Fibroblast of the aortic adventitia (primary cell): ENCODE measurements at places on chromosomes 13 and 19. TPM values are rescaled to one million over a fixed set of nuclear protein-coding genes. Genes with fewer than 3 reads are reported as not detected.

Gene CBY2
- not detected in 2 replicates for total RNA-seq

Gene CD209
- total RNA-seq = not detected in 2 replicates

Gene GPR18
- not detected in 2 replicates for total RNA-seq

Gene SLC27A1
- total RNA-seq = 11.4 and 42.0 TPM in 2 replicates

Gene SPACA4
- not detected in 2 replicates for total RNA-seq

Gene PSMD8
- 55.4 and 223 TPM in 2 replicates for total RNA-seq

Gene ZNF541
- 0.27 and 0.41 TPM in 2 replicates for total RNA-seq

Gene CACNA1A
- 13.7 and 42.8 TPM in 2 replicates for total RNA-seq

Gene LPAR2
- total RNA-seq = 0.33 and 1.1 TPM in 2 replicates

Gene PGLYRP2
- total RNA-seq = not detected in 2 replicates

Gene RASAL3
- not detected in 2 replicates for total RNA-seq

Gene TOMM40
- total RNA-seq = 8.7 and 30.2 TPM in 2 replicates

Gene ZNF285
- 1.6 and 4.1 TPM in 2 replicates for total RNA-seq

Gene OR7A17
- total RNA-seq = not detected in 2 replicates

Gene ZSCAN5C
- not detected in 2 replicates for total RNA-seq

Gene DACT3
- total RNA-seq = 5.1 and 17.5 TPM in 2 replicates

Gene SIAH3
- total RNA-seq = not detected in 2 replicates

Gene DCT
- total RNA-seq = under 0.01 and 1.1 TPM in 2 replicates

Gene DENND1C
- total RNA-seq = not detected in 2 replicates

Gene FGF22
- 0.27 TPM in 1 of 2 replicates, not detected in the other for total RNA-seq

Gene URAD
- total RNA-seq = not detected in 2 replicates

Gene FUT3
- not detected in 2 replicates for total RNA-seq

Gene COL5A3
- 4.1 and 5.2 TPM in 2 replicates for total RNA-seq

Gene KLK14
- total RNA-seq = not detected in 2 replicates

Gene C19orf67
- total RNA-seq = 0.27 TPM in 1 of 2 replicates, not detected in the other

Gene PCDH17
- 0.82 and 1.4 TPM in 2 replicates for total RNA-seq

Gene SIGLEC11
- not detected in 2 replicates for total RNA-seq

Gene KLK12
- total RNA-seq = not detected in 2 replicates

Gene LACC1
- 22.9 and 32.9 TPM in 2 replicates for total RNA-seq

Gene ANGPTL8
- total RNA-seq = not detected in 2 replicates

Gene PRSS57
- total RNA-seq = not detected in 2 replicates

Gene KCNC3
- not detected in 2 replicates for total RNA-seq

Gene CD22
- not detected in 2 replicates for total RNA-seq

Gene PEAK3
- not detected in 2 replicates for total RNA-seq

Gene PNMA8A
- total RNA-seq = 2.1 and 2.3 TPM in 2 replicates

Gene APOC4
- total RNA-seq = not detected in 2 replicates

Gene TEX26
- not detected in 2 replicates for total RNA-seq

Gene TCF3
- 27.0 and 74.2 TPM in 2 replicates for total RNA-seq

Gene LMTK3
- not detected in 2 replicates for total RNA-seq

Gene MATK
- total RNA-seq = not detected in 2 replicates

Gene ERICH4
- total RNA-seq = not detected in 2 replicates

Gene IGFL2
- total RNA-seq = 0.09 TPM in 1 of 2 replicates, not detected in the other
